ENCODE measurements at places on chromosomes 5 and 9. TPM values are rescaled to one million over a fixed set of nuclear protein-coding genes. Genes with fewer than 3 reads are reported as not detected.

Gene PRUNE2
- polyA plus RNA-seq = 11.4 TPM

Gene OTP
- polyA plus RNA-seq = not detected

Gene GPR150
- polyA plus RNA-seq = not detected

Gene CBY3
- 0.75 TPM for polyA plus RNA-seq

Gene C5orf58
- 0.16 TPM for polyA plus RNA-seq

Gene PCDHGA7
- polyA plus RNA-seq = 2.0 TPM

Gene SH2D3C
- polyA plus RNA-seq = 16.1 TPM

Gene TMEM232
- polyA plus RNA-seq = 5.4 TPM

Gene TIMD4
- 0.19 TPM for polyA plus RNA-seq

Gene OR2Y1
- polyA plus RNA-seq = not detected

Gene LECT2
- polyA plus RNA-seq = 2.3 TPM

Gene ATOX1
- polyA plus RNA-seq = 123 TPM

Gene CSF2
- polyA plus RNA-seq = not detected

Gene AK6
- polyA plus RNA-seq = 65.9 TPM

Gene ENTREP1
- polyA plus RNA-seq = 2.9 TPM

Gene ATG10
- polyA plus RNA-seq = 11.3 TPM

Gene TMEM252
- 8.6 TPM for polyA plus RNA-seq

Gene DAPK1
- polyA plus RNA-seq = 95.9 TPM

Gene PTPN3
- 41.1 TPM for polyA plus RNA-seq

Gene CCL19
- not detected for polyA plus RNA-seq

Gene MLANA
- 1.4 TPM for polyA plus RNA-seq

Gene HK3
- polyA plus RNA-seq = 0.88 TPM

Gene PCDHB15
- 13.2 TPM for polyA plus RNA-seq

Gene ZNF354C
- polyA plus RNA-seq = 17.4 TPM

Gene FOXI1
- polyA plus RNA-seq = 7.9 TPM

Gene SEMA6A
- 66.4 TPM for polyA plus RNA-seq

Gene SLC1A1
- 26.7 TPM for polyA plus RNA-seq

Gene PLAC8L1
- 1.1 TPM for polyA plus RNA-seq

Gene CCDC180
- polyA plus RNA-seq = 9.9 TPM
